ENCODE measurements at places on chromosomes 16 and 17.

- peak; percentile 76 for DNase-seq
These were observed 20.2 kb downstream of the CDK5RAP3 start for GRCh38 chr17:47990962-47991731.

DNA sequence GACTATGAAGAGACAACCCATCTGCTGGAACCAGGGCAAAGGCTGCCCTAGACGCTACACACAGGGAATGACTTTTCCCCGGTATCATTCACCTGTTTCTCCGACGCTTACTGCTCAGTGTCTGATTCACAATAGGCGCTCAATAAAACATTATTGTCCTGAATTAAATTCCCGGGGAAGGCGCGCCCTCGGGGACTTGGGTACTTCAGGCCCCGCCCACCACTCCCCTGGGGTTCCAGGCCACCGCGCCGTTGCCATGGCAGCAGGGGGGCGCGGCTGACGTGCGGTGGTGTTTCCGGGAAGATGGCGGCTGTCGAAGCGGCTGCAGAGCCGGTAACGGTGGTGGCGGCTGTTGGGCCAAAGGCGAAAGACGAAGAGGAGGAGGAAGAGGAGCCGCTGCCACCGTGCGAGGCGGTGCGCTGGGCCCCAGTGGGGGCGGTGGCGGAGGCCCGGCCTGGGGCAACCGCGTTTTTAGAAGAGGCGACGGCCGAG is at the start of gene RUNDC1:
RUNDC1 (plus strand) TSS at position 292 of the 492 bp plus-strand sequence; CDS start at position 304, 12 bp downstream.
- peak; percentile 96 for DNase-seq

- peak; percentile 67 for DNase-seq
These were observed 360.4 kb downstream of the SEC14L1 start for GRCh38 chr17:77501101-77501566.

GRCh38 chr16:67213197-67214019 is 13.5 kb upstream of the TMEM208 start:
- no peak for DNase-seq

GRCh38 chr16:58634265-58634802 is 4.7 kb upstream of the CNOT1 start:
- DNase-seq = no peak

DNA sequence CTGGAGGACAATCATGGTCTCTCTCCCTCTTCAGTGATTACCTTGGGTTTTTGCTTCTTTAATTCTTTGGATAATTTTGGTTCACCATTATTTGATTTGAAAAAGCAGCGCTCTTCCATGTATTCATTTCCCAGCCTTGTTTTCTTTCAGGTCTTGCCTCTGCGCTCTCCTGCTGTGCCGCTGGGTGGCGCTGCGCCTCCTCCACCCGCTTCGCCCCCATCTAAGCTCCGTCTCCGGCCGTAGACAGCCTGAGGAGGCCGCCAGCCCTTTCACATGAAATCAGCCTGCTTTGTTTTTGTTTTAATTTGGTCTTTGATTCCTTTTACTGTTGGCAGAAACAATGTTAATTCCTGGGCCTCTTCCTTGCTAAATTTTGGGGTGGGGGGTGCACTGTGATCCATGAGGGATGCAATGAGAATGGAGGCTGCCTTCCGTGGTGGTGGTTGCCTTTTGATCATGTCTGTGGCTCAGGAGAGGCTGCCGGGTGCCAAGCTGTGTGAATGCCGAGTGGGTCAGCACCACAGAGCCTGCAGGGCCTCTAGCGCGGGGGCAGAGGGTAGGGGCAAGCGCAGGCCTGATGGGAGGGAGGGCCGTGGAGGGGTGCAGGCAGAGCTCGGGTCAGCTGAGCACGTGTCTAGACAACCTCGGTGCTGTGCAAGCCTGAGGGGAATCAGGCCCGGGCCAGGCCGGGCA is 64.1 kb downstream of the PLD6 start:
- peak; percentile 82 for DNase-seq

DNA sequence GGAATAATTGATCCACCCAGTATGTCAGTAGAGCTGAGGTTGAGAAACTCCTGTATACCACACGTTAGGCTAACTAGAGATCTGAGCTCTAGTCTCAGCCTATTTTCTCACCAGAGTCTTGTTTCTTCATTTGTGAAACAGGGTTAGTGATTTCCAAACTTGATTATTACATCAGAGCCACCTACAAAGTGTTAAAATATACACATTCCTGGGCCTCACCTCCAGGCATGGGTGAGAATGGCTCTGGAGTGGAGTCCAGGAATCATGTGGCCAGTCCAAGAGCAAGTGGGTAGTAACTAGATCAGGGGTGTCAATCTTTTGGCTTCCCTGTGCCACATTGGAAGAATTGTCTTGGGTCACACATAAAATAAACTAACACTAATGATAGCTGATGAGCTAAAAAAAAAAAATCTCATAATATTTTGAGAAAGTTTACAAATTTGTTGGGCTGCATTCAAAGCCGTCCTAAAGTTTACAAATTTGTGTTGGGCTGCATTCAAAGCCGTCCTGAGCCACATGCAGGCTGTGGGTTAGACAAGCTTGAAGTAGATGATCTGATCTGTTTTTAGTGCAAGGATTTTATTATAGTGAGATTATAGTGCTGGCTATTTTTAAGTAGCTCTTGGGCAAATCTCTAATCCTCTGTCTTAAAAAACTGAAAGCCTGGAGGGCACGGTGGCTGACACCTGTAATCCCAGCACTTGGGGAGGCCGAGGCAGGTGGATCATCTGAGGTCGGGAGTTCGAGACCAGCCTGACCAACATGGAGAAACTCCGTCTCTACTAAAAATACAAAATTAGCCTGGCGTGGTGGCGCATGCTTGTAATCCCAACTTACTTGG is 20.4 kb downstream of the PRCD start:
- no peak for DNase-seq

DNA sequence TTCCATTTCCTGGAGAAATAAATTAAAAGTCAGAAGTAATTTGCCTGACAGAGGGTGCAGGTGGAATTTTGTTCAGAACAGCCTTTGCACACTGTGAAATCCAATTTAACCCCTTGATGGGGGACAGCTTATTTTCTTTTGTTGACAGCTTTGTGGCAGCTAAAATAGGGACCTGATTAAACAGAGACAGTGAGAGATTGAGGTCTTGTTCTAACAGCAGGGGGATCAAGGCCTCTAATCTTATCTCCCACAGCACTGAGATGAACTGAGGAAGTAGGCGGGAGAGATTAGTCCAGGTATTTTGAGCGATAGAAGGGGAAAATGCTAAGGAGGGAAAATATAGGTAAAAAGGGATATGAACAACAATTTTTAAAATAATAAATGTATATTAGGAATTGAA is 1491.4 kb upstream of the GOT2 start:
- no peak for DNase-seq

GRCh38 chr16:18041864-18042834 is 294.4 kb downstream of the NPIPA8 start:
- DNase-seq = no peak

GRCh38 chr17:28598389-28598788 is 436 bp downstream of the SPAG5 start:
- DNase-seq = no peak

DNA sequence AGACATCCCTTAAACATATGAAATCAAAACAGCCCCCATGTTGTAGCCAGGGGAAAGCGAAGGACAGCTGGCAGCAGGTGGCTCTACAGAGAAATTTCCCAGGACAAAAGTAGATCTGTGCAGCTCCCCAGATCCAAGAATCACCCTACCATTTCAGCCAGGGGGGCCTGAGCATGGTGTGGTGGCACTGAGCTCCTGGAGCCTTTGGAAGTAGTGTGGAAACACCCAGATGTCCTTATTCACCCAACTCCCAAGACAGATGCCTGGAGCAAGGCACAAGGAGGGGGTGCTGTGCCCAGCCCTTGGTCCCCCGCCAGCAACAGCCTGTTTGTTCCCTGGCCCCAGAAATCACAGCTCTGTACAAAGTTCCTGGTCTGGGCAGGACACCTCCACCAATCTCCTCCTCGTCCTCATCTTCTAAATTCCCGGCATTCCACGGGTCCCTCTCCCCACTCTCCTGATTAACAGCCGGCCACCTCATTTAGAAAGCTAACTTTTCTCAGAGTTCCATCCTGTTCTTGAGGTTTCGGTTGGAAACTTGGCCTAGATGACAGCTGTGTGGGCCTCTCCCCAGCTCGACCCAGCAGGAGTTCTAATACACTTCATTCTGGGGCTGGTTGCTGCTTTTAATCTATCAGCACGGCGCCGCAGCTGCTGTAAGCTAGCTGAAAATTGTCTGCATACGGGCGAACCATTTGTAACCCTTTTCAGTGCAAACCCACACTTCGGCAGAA is 191.1 kb downstream of the C16orf78 start:
- DNase-seq = no peak

DNA sequence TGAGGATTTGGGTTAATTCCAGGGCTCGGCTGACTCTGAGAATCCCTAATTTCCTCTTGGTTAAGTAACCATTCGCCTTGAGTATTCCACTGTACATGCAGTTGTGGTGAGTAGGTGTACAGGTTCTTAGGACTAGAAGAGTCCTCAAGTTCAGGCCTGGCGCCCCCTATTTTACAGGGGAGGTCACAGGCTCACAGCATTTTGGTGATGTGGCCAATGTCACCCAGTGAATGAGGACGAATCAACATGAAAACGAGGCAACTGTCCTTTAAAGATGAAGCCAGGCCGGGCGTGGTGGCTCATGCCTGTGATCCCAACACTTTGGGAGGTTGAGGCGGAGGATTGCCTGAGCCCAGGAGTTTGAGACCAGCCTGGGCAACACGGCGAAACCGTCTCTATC is 55.4 kb downstream of the ABCC6 start:
- DNase-seq = no peak

DNA sequence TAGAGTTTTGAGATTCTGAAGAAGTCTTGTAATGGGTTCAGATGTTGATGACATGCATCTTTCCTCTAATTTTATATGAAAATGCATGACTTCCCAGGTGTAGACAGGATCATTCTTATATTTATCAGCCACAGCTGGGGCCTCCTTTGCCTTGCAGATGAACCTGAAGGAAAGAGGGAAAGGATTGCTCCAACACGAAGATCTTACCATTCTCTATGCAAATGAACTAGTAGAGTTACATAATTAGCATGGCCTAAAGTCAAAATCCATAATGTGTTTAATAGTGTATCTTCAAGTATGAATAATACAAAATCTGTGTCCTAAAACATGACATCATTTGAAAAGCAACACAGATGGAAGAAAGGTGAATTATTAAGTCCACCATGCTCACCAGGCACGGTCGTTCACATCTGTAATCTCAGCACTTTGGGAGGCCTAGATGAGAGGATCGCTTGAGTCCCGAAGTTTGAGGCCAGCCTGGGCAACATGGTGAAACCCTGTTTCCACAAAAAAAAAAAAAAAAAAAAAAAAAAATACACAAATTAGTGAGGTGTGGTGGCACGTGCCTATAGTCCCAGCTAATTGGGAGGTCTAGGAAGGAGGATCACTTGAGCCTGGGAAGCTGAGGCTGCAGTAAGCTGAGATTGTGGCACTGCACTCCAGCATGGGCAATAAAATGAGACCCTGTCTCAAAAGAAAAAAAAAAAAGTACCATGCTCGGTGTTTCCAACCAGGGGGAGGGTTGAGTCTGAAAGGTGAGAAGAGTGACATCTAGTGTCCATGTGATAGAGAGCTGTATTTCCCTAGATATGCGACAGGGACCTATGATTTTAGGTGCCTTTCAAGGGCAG is 6.3 kb downstream of the VWA3A start:
- DNase-seq = no peak

GRCh38 chr16:57680842-57681375 is 12.8 kb downstream of the ADGRG3 start:
- DNase-seq = no peak

GRCh38 chr16:84896847-84897246 is 77.1 kb downstream of the CRISPLD2 start:
- DNase-seq = no peak

- no peak for DNase-seq
These were observed 290.8 kb upstream of the HSBP1 start for GRCh38 chr16:83516931-83517330.

- DNase-seq = no peak
These were observed 34.2 kb downstream of the CPPED1 start for GRCh38 chr16:12769525-12769924.

DNA sequence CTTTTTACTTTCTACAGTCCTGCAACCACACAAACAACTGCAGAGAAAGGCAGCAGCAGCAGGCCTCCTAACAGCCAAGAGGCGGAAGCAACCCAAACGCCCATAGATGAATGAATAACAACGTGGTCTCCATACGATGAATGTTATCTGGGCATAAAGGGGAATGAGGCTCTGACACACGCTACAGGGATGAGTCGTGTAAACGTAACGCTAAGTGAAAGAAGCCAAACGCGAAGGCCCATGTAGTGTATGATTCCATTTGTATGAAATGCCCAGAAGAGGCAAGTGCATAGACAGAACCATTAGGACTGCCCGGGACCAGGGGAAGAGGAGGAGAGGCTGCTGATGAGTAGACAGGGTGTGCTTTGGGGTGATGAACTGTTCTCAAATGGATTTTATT is 94.8 kb upstream of the DNAH17 start:
- no peak for DNase-seq

- no peak for DNase-seq
These were observed 116.5 kb downstream of the CMIP start for GRCh38 chr16:81560979-81561657.

GRCh38 chr16:57301126-57301817 is 16.8 kb upstream of the PLLP start:
- no peak for DNase-seq

GRCh38 chr16:54595621-54596020 is 309.0 kb upstream of the IRX3 start:
- DNase-seq = no peak

DNA sequence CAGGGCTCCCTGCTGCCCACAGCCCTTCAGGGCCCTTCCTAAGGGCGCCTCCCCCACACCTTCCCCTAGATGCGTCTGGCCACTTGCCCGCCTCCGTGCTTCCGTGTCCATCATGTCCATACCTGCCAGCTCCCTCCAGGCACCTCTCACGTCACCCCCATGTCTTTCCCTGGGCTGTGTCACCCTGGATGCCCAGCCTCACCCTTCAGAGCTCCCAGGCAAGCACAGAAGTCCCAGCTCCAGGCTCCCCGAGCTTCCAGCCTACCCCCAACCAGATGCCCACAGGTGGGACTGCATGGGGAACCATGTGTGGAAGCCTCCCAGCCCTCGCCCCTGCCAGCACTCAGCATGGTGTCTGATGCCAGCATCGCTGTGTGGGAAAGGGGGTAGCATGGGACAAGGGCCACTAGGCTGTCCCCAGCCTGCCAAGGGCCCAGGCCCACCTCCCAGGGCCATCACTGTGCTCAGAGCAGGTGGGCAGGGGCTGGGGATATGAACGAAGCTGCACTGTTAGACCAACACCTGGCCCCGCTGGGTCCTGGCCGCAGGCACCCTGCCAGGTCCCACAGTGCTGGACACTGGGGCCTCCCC is 1.9 kb upstream of the AXIN1 start:
- no peak for DNase-seq

- DNase-seq = no peak
These were observed 91.6 kb upstream of the DNAH9 start for GRCh38 chr17:11506635-11507034.

DNA sequence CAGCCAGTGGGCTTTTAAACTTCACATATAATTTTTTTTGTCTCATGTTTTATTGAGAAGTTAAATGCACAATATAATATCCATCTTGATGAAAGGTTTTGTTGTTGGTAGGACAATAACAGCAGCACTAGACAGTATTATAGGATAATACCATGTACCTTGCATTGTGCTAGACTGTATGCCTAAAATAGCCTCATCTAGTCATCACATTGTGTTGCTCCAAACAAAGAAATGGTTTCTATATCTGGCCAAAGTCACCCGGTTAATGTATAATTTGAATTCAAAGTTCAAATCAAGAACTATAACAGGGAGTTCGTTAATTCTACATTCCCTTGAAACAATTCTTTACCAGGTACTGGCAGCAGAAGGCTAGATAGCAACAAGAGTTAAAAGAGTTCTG is 104.9 kb downstream of the KCNJ2 start:
- DNase-seq = no peak

- DNase-seq = no peak
These were observed 22.2 kb downstream of the MEAK7 start for GRCh38 chr16:84482001-84482891.

- DNase-seq = peak; percentile 91
These were observed 51.2 kb downstream of the RMI2 start for GRCh38 chr16:11396241-11397048.
